ENCODE measurements at places on chromosomes 5 and 9.
A peak's percentile ranks its signal among the peaks of the same experiment; 100 is the strongest.

- no peak for DNase-seq
Measured at GRCh38 chr5:99033014-99033900, 104.5 kb upstream of the CHD1 start.

DNA sequence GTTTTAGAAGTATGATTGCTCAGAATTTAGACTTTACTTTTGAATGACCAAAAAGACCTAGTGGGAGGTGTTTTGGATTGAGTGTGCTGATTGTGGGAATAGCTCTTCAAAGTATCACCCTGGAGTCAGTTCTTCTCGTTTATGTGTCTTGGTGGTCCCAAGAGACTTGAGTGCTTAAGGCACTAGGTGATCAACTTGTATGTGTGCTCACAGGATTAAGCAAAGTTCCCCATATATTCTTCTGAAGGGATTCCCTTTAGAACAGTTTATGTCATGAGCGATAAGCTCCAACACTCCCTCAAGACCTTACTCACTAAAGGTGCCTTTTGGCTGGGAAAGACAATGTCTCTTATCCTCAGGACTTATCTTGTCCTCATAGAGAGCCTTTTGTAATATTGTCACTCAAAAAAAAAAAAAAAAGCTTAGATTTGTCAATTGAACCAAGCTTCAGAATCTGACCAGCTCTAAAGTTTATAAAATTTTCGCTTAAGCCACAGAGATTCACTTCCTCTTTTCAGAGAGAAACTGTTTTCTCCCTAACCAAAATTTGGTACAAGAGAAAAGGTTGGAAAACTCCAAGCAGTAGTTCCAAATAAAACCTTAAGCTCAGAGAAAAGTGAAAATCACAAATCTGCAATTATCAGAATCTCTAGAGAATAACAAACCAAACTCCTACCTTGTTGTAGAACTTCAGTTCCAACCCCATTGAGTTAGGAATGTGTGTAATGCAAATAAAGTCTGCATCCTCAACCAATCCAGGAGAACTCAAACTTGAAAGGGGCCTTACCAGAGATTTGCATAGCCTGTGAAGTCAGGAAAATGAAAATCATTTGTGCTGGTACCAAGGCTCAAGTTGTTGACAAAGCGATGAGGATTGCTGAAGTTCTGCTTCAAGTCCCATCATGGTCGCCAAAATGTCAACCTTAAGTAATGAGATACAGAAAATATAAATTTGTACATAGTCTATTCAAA lies 40.0 kb upstream of the PDZD2 start:
- no peak for DNase-seq

- DNase-seq: peak; percentile 80
Measured at GRCh38 chr9:106403081-106403480, 459.9 kb upstream of the ZNF462 start.

DNA sequence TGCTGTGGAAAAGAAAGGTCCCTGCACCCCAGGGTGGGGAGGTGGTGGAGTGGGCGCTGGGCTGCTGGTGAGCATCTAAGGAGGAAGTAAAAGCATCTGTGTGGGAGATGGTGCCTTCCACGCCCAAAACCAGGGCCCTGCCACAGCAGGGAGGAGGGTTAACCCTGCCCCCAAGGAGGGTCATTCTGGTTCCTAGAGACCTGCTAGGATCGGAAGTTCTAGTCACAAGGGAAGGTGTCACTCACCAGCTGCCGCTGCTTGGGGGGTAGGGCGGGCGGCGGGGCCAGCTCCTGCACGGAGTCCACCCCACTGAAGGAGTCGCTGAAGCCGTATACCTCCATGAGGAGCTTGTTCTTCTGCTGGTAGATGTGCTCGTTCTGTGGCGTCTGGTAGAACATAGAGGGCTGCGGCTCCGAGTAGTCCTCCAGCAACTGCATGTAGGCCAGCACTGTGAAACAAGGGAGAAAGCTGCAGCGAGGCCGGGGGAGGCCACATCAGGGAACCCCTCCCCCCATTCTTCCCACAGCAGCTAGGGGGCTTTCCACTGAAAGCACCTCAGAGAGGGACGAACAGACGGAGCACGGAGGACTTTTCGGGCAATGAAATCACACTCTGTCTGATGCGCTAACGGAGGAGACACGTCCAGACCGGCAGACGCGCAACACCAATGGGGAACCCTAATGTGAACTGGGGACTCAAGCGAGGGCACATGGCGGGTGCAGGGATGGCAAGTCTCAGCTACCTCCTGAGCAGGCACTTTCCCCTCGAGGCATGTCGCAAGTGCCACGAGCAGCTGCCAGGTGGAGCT lies 76.4 kb downstream of the PRRT1B start:
- no peak for DNase-seq

GRCh38 chr9:92614763-92615461 lies 55.0 kb downstream of the IPPK start:
- DNase-seq: no peak

DNA sequence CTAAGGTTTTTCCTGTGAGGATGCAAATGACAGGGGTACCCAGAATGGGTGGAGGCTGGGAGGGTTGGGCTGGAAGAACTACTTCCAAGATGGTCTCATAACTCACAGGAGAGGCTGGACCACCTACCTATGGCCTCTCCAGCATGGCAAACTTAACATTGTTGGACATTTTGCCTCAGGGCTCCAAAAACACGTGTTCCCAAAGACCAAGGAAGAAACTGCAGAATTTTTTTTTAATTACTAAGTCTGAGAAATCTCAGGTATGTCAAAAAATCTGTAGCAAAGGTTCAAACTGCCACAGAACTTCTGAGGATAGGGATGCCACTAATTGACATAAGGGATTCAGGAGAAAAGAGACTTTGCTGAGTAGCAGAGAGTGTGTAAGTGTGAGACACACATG lies 270.8 kb downstream of the NNT start:
- no peak for DNase-seq

DNA sequence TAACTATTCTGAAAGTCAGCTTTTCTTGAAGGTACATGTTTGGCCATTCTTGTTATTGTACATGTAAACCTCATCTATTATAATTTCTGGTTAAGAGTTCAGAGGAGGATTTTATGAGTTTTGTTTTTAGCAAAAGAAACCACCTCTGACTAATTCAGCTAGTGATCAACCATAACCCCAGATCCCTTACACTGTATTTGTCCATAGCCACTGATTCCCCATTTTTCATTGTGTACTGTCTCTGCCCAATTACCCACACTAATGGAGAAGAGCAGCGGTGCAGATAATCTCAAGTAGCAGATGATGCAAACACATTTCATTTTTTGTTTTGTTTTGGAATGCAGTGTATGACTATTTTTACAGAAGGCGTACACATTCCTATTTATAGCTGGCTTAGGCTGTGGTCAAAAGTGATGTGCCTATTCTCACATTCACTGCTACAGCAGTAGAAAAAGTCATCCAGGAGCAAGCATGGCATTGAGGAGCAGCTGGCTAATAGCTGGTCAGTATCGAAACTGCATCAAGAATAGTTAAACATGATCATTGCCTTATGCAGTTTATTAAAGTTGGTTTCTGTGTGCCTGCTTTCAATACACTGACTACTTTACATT lies 988.3 kb downstream of the DTWD2 start:
- peak; percentile 1 for DNase-seq

DNA sequence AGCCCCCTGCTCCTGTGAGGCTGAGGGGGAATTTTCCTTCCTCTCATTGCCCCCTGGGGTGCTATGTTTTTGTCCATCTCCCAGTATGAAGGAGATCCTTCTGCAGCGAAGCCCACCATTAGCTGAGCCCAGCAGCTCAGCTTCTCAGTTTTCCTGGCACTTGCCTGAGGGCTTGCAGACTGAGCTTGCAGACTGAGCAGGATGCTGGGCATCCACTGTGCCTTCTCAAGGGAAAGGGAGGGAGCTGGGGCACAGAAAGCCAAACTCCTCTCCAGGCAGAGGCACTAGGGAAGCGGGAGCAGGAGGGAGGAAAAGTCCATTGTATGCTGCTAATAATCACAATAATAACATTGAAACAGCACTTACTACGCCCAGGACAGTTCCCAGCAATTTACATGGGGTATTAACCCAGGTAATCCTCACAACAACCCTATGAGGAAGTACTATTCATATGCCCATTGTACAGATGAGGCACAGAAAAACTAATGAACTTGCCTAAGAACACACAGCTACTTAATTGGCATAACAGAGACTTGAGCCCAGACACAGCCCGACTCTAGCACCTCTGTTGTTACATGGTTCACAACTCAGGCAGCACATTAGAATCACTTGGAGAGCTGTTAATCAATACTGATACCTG lies 86.9 kb upstream of the SSBP2 start:
- no peak for DNase-seq

- no peak for DNase-seq
Measured at GRCh38 chr5:103031607-103032006, 88.3 kb downstream of the GIN1 start.

DNA sequence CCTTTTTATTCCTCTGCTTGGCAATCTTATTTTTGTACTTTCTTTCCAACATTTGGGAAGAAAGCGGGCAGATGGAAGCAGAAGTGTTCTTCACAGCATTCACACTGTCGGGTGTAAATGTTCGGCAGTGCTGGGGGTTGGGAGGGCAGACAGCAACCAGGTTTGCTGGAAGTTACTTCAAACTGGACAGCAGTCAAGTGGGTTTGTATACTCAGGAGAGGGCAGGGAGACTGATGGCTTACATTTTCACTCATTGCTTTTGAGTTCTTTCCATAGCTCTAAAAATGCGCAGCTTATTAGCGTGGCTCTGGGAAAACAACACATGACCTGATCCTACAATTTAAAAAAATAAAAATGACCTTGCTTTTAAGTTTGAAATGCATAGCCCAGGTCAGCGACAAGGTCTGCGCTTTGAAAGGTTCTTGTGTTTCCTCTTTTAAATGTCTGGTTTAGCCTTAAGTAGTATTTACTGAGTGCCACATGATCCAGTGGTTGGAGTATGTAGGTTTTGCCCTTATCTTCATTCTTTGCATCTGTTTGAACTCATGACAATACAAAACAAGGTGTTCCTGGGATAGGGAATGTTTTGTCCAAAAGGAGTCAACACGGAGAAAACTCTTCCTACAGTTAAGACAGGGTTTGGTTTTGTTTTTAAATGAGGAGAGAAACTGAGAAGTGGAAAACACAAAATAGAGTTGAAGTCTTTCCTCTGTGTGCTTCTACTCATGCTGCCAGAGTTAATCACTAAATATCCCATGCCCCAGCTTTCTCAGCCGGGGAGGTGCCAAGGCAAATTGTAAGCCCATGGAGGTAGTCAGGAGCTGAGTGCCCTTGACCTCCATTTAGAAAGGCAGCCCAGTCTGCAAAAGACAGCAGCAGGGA lies 132.7 kb upstream of the DMRT1 start:
- no peak for DNase-seq

DNA sequence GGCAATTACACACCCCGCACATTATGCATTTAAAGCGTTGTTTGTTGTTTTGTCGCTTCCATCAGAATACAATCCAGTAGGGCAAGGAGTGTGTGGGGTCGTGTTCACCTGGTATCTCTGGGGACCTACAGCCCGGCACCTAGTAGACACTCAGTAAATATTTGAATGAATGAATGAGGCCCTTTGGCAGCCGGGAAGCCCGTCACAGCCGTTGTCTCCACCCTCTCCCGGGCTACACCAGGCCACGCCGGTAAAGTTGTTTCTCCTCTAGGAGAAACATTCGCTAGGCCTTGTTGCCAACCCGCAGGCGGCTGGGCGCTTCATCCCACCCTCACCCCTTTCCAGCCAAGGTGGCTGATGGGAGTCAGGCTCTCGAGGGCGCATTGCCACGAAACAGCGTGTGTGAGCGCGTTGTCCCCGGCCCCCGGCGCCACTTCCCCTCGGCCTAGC lies 876 bp upstream of the JAK2 start:
- no peak for DNase-seq

DNA sequence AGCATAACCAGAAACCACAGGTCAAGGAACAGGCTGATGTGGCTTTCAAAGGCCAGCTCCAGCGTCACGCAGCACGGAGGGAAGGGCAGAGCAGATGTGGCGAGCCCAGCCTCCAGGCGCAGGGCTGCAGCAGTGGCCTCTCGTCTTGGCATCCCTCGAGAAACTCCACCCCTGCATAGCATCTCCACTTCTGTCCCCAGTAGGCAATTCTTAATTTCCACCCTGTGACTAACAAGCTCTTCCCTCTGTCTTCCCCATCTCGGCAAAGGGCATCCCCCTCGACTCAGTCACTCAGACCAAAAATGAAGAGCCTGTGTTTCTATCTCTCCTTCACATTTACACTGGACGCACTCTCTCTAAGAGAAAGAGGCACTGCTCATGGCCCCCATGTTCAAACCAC lies 1.7 kb upstream of the CACNA1B start:
- DNase-seq: no peak

GRCh38 chr5:14173377-14174229 lies 30.5 kb downstream of the TRIO start:
- DNase-seq: peak; percentile 38

DNA sequence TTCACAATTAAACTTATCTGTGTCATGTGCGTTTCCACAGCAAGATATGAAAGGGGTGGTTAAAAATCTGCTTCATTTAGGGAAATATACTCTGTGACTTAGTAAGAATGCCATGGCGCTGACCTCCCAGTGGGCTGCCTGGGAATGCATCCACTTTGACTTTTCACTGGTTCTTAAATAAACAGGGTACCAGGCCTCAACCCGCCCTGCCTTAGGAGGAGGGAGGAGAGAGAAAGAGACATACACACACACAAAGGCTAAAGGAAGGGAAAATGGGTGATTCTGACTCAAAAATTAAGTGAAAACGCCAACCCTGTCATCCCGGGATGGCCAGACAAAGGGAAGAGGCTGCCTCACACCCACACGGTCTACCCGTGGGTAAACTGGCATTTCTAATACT lies 122.1 kb downstream of the EBF1 start:
- no peak for DNase-seq

All from fibroblast of upper back skin (primary cell).